ENCODE measurements at places on chromosomes 7 and 10.

DNA sequence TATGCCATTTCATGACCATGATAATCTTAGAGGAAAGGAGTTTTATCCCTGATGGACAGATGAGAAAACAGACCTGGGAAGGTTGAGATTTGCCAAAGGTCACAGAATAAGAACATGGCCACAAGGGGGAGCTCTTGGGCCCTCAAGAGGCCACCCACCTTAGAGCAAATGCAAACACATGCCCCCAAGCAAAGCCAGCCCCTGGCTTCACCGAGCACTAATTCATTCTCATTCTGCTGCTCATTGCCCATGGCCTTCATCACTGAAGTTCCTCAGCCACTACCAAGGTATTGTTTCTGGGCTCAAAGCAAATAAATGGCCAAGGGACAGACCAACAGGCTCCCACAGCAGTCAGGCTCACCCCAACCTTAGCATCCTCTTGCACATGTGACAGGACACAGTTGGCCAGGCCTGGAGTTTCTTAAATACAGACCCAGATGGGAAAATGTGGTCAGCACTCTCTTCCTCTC is 44.2 kb downstream of the PDLIM1 start:
- peak; percentile 7 for DNase-seq

- DNase-seq: no peak
These were observed 105.7 kb downstream of the ST8SIA6 start for GRCh38 chr10:17348501-17349349.

DNA sequence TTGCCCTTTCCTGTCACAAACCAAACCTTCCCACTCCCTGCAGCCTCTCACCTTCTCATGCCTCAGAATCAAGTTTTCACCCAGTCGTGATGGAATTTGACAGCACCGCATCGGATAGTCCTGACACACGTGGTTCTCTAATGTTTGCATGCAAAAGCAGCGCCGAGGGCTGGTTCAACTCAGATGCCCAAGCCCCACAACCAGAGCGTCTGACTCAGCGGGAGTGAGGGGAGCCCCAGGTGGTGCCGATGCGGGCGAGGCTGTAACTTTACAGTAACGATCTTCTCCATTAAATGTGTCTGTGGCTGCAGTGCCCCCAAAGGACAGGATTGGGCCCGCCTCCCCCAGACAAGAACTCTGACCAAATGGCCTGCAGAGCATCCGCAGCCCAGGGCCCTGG is 284.5 kb downstream of the CELF2 start:
- DNase-seq: no peak

GRCh38 chr7:50808282-50808888 is 25.7 kb upstream of the GRB10 start:
- DNase-seq: no peak

DNA sequence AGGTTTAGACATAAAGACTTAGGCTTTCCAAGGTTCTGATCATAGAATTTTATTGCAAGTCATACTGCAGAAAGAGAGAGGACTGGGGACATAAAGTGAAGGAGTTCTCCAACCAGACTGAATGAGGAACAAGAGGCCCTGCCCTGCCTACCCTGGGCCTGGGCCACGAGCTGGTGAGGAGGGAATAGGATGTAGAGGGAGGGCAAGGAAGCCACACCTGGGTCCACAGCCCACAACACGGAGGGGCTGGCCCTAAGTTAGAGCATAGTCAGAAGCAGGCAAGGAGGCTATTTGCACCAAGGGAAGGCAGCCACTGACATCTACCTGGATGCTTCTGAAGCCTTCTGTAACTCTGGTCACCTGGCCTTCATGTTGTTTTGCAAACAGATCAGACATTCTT is 82.2 kb upstream of the CXCL12 start:
- DNase-seq: no peak

Measured in stimulated activated CD4-positive, alpha-beta T cell treated with anti-CD3 and anti-CD28 coated beads, TNF-alpha, amount 100 ng/mL, for 1 hour (primary cell).